AG10803 (cell line): ENCODE measurements at places on chromosomes 11 and 22.
A peak's percentile ranks its signal among the peaks of the same experiment; 100 is the strongest.

DNA sequence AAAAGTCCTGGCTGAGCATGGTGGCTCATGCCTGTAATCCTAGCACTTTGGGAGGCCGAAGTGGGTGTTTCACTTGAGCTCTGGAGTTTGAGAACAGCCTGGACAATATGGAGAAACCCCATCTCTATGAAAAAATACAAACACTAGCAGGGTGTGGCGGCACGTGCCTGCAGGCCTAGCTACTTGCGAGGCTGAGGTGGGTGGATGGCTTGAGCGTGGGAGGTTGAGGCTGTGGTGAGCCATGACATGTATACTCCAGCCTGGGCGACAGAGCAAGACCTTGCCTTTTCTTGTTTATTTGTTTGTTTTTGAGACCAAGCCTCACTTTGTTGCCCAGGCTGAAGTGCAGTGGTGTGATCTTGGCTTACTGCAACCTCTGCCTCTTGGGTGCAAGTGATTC is 8.1 kb upstream of the CRY2 start:
- no peak for DNase-seq

GRCh38 chr22:23698094-23698493 is 7.3 kb downstream of the RGL4 start:
- DNase-seq: no peak

DNA sequence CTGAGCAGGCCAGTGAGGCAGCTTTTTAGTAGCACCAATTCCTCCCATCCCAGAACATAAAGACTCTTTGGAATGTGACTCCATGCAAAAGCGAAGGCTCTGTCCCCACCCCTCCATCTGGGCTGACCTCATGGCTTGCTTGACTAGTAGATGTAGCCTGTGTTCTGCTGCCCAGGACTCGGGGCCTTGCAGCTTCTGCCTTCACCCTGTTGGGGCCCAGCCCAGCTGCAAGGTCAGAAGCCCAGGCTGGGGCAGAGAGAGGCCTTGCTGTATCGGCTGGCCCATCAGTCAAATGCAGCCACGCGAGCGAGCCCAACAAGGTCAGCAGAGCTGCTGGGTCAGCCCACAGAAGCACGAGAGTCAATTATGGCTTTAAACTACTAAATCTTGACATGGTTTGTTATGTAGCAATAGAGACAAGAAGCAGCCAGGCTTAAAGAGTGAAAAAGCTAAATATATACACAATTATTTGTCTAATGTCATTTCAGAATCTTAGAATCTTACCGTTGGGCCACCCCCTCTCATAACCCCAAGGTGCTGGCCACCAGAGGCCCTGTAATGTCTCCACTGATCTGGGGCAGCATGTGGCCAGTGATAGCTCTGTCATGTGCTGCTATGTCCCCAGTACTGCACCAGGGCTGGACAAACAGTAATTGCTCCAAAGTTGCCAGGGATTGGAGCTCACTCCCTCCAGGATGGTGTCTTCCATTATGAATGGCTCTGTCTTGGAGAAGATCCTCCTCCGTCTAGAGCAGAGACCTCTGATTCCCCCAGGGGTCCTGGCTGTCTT is 10.4 kb upstream of the WNT11 start:
- DNase-seq: peak; percentile 12

DNA sequence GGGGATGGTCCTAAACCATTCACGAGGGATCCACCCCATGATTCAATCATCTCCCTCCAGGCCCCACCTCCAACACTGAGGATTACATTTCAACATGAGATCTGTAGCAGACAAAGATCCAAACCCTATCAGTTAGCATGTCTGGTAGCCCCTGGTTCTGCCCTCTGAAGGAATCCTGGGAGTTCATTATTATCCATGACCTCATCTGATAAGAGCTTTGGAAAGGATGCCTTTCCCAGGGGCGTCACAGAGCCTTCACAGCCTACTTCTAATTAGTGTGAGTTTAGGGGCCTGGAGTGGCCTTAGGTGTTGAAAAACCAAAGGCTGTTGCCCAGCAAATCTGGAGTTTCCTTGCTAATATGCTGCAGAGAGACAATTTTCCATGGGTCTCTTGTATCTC is 8.6 kb upstream of the EIF3M start:
- no peak for DNase-seq

DNA sequence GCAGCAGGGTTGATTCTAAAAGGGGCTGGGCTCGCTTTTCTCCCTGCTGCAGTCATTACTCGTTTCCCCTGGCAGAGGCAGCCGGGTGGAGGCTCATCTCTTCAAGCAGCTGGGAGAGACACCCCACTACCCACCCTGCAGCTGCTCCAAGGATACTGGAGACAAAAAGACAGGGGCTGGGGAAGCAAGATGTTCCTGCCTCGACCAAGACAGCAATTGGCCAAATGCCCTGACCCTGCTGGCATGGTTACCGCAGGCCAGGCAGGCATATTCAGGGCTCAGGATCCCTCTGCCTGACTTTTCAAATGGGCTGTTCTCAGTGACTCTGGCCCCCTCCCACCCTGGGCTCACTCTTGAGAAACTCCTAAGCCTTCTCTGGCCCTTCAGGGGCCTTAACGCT is 6.8 kb upstream of the RGL4 start:
- no peak for DNase-seq

DNA sequence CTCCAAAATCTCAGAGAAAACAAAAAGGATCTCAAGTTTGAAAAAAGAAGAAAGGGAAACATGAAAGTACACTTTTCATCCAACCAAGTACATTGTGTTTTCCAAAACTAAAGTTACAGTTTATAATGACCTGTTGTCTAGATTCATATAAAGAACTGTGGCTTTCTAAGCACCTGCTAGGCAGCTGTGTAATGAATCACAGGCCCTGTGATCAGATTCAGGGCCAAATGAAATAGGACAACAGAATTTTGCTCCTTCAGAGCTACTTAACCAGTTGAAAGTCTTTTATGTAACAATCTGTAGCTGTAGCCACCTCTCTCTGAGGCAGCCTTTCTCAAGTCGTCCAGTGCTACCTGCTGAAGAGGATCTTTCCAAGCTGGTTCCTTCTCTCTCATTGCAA is 960.0 kb upstream of the RAG2 start:
- DNase-seq: no peak

GRCh38 chr22:20058989-20059770 is 20.9 kb upstream of the DGCR8 start:
- DNase-seq: no peak
